ENCODE measurements at places on chromosomes 7 and 10.

- no peak for DNase-seq
Measured at GRCh38 chr7:48563334-48563733, 361.0 kb upstream of the CDC14C start.

DNA sequence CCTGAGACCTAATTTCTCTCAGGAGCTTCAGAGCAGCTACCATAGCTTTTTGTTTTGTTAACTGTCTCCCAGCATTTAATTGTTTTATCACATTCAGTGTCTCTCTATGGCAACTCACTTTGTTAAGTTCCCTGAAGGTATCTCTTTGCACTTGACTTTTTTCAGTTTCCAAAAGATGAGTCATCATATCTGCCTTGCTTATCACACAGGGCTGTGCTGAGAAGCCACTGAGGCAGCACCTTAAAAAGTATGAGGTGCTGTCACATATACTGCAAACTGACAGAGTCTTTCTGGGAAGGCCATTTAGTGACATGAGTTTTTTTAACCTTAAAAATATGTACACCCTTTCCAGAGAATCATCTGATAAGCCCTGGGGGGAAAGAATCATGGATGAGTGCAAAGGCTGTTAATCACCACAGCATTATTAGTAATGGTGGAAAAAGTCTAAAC, 56.8 kb downstream of the PPP1R3C start:
- DNase-seq, result no peak

DNA sequence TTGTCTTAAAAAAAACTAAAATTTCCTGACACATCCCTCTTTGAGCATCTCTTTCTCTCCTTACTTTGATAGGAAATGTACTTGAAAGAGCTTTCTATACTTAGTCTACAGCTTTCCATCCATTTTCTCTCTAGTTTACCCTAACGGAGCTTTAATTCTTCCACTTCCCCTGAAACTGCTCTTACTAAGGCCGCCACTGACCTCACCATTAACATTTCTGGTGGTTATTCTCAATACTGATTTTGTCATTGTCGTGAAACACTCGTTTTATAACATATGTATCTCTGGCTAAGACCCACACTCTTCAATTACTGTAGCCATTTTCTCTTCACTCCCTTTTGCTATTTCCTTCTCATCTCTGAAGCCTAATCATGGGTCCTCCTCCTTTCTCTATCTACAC, 262.0 kb upstream of the FERD3L start:
- no peak for DNase-seq

- no peak for DNase-seq
Measured at GRCh38 chr7:41316410-41316809, 386.5 kb downstream of the INHBA start.

- no peak for DNase-seq
Measured at GRCh38 chr7:91324663-91325062, 60.4 kb downstream of the FZD1 start.

- no peak for DNase-seq
Measured at GRCh38 chr10:23120001-23120934, 24.9 kb downstream of the MSRB2 start.

GRCh38 chr7:149599636-149600206, 102.1 kb upstream of the ZNF746 start:
- no peak for DNase-seq

All from activated T-cell treated with anti-CD3 and anti-CD28 coated beads for 48 hours (primary cell).